ENCODE measurements at places on chromosomes 4 and X.

DNA sequence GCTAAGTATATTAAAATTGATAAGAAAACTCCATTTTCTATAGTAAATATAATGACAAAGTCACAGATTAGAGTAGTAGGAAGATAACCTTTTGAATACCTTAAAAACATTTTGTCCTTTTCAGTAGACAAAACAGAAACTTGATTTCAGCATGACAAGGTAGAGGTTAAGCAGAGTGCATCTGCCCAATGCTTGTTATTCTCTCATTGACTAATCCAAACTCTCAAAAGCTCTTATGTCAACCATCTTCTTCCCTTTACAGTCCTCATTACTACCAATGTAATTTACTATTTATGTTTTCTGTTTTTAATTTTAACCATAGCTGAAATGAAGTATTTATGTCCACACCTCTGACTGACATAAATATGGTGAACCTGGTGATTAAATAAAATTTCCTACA is 11.1 kb downstream of the NIPAL1 start:
- no peak for DNase-seq

GRCh38 chr4:68447201-68447600 is at the start of gene TMPRSS11E:
Gene TMPRSS11E, plus strand, starts transcription at chr4:68447463. Its CDS starts 50 bp downstream, at chr4:68447513.
- no peak for DNase-seq

DNA sequence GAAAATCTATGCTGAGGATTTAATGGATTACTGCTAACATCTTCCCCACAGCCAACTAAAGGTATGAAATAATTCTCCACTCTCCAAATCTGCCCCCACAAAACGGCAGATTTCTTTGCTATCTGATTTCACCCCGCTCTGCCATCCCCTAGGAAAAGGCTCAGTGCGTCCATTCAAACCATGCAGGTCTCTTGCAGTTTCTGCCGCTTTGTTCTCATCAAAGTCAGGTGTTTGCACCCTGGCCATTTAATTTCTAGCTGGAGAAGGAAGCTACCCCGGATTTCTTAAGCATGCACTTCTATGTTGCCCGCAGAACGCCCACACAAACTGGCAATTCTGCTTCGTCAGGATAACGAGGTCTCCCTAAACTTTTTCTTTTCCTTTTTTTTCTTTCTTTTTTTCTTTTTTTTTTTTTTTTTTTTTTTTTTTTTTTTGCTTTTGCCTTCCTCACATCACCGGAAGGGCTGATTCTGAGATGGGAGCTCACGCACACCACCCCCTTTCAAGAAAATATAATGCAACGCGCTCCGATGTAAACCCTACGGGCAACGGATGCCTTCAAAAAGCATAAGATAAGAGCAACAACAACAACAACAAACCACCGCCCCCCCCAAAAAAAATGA is 3.3 kb downstream of the NLGN4X start:
- DNase-seq: no peak

DNA sequence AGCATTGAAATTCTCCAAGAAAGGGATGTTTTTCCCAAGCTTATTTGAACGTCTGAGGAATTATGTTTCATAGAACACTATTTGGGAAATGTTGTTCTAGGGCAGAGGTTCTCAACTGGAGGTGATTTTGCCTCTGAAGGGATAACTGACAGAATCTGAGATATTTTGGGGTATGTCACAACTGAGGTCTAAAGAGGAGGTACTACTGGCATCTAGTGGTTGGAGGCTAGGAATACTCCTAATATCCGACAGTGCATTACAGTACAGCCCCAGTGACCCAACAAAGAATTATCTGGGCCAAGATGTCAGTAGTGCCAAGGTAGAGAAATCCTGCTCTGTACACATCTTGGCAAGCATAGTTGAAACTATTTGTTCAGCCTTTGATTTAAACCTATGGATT is 6.4 kb downstream of the HSPA4L start:
- DNase-seq: no peak

DNA sequence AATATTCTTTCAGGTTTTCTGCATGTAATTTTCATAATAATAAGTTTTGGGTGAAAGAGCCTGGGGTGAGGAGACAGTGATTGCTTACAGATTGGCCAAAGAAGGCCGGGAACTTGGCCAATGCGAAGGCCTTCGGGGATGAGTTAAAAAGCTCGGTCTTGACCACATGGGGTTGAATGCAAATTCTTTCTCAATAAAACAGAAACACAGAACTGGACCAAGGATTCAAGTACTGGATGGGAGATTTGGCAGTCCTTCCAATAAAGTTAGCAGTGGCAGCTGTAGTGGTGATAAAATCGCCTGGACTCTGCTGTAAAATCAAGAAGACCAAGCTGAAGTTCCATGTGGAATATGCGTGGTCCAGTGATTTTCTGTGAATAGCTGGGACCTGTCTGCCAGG is 282.2 kb upstream of the KLF3 start:
- peak; percentile 52 for DNase-seq

DNA sequence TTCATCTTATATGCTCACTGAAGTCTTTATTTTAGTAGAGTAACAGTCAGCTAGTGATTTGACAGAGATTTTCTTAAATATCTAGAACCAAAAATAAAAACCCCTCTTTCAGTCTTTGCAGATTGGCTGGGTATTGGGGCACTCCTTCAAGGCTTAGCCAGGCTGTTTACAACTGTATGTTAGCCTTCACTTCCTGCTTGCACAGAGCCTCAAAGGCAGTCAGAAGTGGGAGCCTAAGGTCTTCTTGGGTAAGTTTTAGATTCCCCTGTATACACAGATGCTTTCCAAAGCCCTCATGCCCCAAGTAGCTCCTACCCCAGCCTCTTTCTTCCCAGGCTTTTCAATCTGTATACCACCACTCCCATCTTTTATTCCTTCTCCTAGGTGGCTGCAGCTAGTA is 136.1 kb upstream of the STIM2 start:
- no peak for DNase-seq

- no peak for DNase-seq
Observed at GRCh38 chr4:164136180-164136616, 617.7 kb upstream of the SMIM31 start.

DNA sequence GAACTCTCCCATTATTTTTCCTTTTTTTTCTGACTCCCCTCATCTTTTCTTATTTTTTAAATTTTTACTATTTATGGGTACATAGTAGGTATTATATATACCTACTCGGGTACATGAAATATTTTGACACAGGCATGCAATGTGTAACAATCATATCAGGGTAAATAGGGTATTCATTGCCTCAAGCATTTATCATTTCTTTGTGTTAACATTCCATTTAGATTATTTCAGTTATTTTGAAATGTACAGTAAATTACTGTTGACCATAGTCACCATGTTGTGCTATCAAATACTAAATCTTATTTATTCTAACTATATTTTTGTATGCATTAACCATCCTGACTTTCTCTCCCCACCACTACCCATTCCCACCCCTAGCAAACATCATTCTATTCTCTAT is 33.8 kb upstream of the SLIT2 start:
- no peak for DNase-seq

- no peak for DNase-seq
Observed at GRCh38 chrX:19649226-19649995, 134.1 kb upstream of the MAP3K15 start.

DNA sequence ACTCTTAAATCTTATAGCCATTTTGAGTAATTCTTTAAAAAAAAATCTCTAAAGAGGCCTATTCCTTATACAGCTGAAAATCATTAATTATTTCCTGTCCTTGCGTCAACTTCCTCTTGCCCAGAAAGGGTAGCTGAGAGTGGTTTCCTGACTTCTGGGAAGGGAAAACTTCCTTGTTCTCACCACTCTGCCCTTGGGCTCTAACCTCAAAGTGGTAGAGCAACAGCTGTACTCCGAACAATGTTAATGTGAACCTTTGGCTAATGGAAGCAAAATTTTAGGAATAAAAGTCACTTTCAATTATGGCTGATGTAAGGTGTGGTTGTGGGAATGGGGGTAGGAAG is 15.3 kb downstream of the KLHL2 start:
- no peak for DNase-seq

- no peak for DNase-seq
Observed at GRCh38 chr4:98411731-98412130, 150.5 kb downstream of the RAP1GDS1 start.

- DNase-seq: no peak
Observed at GRCh38 chrX:115958687-115959359, 211.7 kb upstream of the AGTR2 start.

DNA sequence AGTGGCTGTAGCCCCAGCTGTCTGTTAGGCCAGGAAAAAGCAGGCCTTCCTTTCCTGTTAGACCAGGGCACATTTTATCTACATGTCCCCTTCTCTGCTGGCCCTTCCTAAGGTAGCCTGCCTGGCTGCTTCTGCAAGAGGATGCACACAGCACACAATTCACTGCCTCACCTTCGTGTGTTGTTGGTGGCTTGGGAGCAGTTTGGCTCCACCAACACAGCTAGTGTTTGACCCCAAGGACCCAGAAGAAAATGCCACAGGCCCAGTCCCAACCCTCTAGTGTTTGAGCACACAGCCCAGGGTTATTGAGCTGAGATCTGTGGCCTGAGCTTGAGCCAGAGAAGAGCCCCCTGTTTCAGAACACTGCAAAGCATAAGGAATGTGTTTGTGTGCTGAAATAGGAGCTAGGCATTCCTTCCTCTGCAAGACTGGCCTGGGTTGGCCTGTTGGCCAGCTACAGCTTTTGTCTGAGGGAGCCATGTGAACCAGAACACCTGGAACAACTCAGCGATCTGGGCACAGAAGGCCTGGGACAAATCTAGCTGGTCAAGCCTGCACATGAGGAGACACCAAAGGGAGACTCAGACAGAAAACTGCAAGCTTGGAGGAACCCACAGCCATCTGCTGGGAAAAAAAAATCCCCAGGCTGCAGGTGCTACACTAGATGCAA is 26.4 kb downstream of the MAGEE1 start:
- no peak for DNase-seq

GRCh38 chr4:82287720-82288119 is 86.1 kb downstream of the HNRNPD start:
- no peak for DNase-seq

GRCh38 chrX:69211701-69212100 is 46.4 kb upstream of the PJA1 start:
- no peak for DNase-seq

DNA sequence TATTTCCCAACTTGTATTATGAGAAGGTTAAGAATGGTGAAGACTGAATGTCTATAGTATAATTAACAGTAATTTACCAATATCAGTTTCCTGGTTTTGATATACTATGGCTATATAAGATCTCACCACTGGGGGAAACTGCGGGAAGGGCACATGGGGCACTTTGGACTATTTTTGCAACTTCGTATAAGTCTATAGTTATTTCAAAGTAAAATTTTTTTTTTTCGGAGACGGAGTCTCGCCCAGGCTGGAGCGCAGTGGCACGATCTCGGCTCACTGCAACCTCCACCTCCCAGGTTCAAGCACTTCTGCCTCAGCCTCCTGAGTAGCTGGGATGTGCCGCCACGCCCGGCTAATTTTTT is 46.1 kb downstream of the CXorf58 start:
- DNase-seq: no peak

DNA sequence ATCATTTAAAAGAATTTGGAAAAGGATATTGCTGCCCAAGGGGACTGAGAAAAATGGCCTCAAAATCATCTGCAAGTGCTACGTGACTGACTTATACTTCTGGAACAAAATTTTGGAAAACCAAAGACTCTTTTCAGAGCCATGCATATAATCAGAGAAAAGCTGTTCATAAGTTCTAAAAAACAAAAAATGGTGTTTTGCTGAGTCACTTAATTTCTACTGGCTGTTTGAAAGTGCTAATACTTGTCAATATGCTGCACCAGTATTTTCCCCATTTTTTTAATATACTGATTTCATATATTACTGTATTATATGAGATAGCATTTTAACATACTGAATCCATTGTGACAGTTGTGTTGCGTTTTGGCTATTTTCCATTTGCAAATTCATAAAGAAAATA is 61.5 kb upstream of the ZMAT1 start:
- DNase-seq: no peak

GRCh38 chr4:7021930-7022664 is 21.1 kb upstream of the TADA2B start:
- DNase-seq: no peak

DNA sequence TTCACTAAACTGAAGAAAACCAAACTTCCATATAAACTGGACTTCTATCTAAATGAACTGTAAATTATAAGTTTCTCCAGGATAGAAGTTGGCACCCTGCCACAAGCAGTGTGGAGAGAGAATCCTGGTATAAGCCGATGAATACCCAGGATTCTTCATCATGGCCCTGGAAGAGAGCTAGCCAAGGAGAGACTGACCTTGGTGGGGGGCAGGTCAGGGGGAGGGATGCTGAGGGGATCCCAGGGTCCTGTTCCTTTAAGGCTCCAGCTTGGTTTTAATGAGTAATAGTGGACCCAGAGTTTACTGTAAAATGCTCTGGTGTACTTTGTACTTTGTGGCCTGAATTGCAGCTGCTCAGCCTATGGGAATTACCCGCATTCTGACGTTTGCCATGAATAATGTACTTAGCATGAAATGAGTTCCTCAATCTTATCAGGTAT is 16.9 kb downstream of the RASSF6 start:
- no peak for DNase-seq

GRCh38 chrX:18941896-18942295 is 42.0 kb downstream of the PHKA2 start:
- no peak for DNase-seq

DNA sequence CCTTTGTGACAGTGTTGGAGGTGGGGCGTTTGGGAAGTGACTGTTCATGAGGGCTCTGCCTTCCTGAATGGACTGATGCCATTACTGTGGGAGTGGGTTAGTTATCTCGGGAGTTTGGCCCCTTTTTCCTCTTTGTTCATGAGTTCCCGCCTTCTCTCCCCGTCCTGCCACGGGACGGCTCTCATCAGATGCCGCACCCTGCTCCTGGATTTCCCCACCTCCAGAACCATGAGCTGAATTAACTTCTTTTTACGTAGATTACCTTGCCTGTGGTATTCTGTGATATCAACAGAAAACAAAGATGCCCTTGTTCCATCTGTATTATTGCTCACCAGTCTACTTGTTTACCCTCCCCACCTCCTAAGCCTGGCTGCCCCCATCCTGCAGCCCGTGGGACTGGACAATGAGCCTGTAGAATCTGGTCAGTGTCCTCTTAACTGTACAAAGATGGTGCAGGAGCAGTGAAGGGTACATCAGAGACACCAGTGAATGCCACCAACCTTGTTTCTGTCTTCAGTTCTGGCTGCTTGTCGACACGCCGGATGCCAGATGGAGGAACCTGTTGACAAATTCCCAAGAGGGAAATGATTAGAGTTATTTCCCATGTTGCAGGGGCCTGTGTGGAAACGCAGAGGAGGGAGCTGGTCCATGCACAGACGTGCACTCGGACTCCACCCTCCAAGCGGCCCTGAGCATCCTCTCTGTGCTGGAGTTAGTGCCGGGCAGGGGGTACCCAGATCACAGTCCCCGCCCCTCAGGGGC is 104.7 kb downstream of the ABLIM2 start:
- DNase-seq: no peak

GRCh38 chr4:630656-631055 is 5.3 kb downstream of the PDE6B start:
- no peak for DNase-seq

DNA sequence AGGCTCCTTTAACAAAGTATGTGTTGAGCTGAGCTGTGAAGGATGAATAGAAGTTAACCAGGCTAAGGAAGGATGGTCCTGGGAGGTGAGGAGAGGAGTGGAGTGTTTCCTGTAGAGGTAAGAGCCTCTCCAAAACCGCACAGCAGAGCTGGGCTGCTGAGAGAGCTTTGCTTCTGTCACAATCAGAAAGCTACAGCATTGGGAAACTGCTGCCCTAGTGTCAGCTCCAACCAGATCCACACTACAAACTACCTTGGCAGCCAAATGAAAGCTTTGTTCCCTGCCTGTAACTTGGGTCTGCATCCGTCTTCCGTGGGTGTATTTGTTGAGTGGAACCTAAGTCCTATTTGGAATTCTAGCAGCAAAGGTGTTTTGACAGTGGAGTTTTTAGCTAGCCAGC is 91.8 kb downstream of the REPS2 start:
- no peak for DNase-seq

- DNase-seq: no peak
Observed at GRCh38 chr4:141240671-141241070, 20.0 kb downstream of the ZNF330 start.

Data from right forelimb (tissue), 1 donor.